ENCODE measurements at places on chromosomes 1 and 21.

DNA sequence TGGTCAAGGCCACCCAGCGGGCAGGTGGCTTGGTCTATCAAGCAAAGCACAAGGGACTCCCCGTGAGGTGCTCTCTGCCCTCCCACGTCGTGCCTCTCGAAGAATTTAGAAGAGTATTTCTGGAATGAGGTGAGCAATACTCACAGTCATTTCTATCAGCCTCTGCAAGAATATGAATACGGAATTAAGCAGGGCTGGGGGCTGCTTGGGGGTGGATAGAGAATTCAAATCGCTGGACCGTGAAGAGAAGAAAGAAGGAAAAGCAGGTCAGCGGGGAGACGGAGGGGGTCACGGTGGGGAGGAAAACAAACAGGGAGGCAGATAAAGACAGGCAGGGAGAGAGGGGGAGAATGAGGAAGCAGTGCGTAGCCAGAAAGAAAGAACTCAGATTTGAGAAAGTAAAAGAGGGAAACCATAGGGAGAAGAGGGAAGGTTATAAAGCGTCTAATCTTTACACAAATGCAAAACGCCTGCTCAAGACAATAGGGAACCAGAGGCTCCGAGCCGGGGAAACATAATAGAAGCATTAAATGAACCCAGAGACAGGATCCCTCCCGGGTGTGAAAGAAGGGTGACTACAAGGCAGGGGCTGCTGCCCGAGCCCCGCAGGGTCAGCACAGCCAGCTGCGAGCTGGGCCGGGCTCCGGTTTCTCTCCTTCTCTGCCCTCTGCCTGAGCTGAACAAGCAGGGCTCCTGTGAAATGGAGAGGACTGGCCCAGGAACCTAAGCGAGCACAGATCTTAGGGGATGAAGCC is 2.1 kb upstream of the EDN2 start:
- DNase-seq = peak; percentile 45

GRCh38 chr1:27566462-27567145 is 37.3 kb downstream of the AHDC1 start:
- peak; percentile 56 for DNase-seq

DNA sequence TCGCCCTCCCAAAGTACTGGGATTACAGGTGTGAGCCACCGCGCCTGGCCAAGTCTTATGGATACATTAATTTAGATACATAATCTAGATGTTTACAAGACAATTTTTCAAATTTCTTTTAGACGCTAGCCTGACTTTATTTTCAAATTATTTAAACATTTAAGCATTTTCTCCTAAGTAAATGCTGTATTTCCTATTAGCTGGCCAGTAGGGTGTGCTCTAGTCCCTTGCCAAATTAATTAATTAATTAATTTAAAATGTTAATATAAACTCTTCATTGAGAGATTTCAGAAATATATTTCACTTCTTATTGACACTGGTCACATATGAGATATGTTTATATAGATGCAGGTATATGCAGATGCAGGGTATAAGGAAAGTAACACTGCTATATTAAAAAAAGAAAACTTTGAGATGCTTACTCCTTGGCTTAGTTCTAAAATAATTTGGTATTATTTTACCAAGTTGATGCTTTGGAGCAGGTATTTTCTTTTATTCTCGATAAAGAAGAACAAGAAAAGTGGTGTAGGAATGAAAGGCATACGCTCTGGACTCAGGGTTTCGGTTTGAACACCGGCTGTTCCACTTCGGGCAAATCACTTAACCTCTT is 5.2 kb upstream of the ERRFI1 start:
- peak; percentile 41 for DNase-seq

GRCh38 chr1:168375566-168376300 is 95.1 kb downstream of the TBX19 start:
- no peak for DNase-seq

GRCh38 chr1:28860332-28861073 is 48.5 kb downstream of the OPRD1 start:
- peak; percentile 89 for DNase-seq

Measured in NCI-H69 (cell line).